ENCODE measurements at places on chromosomes 11 and 22.
A peak's percentile ranks its signal among the peaks of the same experiment; 100 is the strongest.

DNA sequence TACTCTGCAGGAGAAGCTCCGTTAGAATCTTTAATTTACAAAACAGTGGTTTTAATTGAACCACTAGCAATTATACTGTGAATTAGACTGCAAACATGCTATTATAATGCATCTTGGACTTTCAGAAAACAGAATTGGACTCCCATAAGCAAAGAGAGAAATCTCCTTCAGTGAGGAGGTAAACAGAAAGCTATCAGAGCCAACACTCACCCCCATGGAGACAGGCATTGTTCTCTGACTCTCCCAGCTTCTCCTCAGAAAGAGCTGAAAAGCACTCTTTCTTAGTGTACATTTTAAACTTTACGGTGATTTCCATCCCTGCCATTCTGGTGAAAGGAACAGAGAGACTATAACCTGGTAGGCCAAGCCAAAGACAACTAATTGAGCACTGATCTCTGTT is 176.9 kb downstream of the GRIA4 start:
- DNase-seq, result no peak

GRCh38 chr11:123611698-123612097 is 42.7 kb downstream of the SCN3B start:
- DNase-seq, result no peak

DNA sequence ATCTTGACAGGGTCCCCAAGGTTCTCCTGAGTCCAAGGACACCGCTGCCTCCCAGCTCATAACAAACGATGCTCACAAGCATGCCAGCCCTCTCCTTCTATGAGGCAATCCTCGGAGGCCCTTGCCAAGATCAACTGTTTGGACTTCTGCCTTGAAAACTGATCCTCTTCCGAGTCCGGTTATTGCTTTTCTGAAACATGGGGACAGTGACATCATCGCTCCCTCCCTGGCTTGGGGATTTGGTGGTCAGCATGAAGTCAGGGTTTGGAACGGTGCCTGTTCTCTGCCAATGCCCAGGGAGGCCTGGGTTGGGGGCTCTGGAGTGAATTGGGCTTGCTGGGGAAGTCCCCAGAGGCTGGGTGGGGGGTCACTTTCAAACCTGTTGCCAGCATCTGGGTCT is 149.3 kb downstream of the FBXO7 start:
- peak; percentile 79 for DNase-seq

- DNase-seq, result no peak
Observed at GRCh38 chr22:49961601-49962011, 1.0 kb downstream of the PIM3 start.

- no peak for DNase-seq
Observed at GRCh38 chr11:116406042-116406441, 366.7 kb downstream of the BUD13 start.

DNA sequence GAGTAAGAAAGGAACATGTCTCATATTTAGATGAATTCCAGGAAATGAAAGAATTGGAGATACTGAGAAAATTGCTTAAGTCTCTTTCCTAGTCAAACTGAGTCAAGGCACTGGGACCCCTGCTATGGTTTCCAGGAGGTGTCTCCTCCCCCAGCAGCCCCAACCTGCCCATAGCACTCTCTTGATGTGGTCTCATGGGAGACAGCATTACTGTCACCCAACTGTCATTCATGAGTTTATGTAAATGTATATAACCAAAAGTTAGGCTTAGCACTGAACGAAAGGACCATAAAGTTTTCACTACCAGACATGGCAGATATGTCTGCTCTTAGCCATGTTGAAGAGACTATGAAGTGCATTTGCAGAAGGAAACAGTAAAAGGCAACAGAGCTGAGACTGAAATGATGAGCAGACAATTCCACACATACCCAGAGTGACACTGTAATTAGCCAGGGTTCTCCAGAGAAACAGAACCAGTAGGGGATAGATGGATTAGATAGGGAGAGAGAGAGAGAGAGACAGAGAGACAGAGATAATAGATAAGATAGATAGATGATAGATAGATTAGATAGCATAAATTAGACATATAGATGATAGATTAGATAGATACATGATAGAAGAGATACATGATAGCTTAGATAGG is 328.1 kb downstream of the BRD1 start:
- no peak for DNase-seq

DNA sequence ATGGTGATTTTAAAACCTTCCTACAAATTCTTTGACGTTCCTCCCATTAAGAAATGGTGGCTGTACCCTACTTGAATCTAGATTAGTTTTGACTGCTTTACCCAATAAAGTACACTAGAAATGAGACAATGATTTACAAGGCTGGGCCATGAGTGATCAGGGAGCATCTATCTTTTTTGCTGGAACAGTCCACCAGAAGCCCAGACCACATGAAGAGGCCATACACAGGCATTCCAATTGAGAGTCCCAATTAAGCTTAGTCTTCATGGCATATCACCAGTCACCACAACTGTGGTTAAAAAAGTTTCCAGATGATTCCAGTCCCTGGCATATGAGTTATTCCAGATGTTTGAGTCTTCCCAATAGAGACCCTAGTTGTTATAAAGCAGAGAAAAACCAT is 39.5 kb downstream of the FAM76B start:
- DNase-seq, result no peak

- DNase-seq, result no peak
Observed at GRCh38 chr11:128551058-128551457, 36.3 kb downstream of the ETS1 start.

- no peak for DNase-seq
Observed at GRCh38 chr22:48097723-48098122, 1335.3 kb downstream of the TBC1D22A start.

DNA sequence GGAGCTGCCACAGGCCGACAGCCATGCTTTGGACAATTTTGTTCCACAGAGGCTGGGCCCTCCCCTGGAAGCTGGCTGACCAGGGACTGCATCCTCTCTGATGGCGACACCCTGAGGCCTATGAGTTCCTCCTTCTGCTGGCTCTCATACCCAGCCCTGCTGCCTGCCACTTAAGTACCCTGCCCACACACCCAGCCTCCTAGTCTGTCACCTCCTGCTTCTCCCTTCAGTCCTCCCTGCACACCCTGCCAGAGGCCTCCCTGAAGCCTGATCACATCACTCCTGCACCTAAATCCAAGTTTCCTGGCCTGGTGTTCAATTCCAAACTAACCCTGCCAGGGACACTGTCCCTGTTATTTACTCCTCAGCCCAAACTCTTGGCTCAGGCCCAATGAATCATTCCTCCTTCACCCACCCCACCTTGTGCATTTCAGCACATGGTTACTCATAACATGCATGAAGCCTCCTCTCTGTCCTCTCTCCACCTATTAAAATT is 136.7 kb upstream of the NECTIN1 start:
- DNase-seq, result no peak

- no peak for DNase-seq
Observed at GRCh38 chr11:108394744-108395284, 72.5 kb downstream of the C11orf65 start.

GRCh38 chr22:19719488-19720021 is 3.8 kb upstream of the GP1BB start:
- peak; percentile 15 for DNase-seq

DNA sequence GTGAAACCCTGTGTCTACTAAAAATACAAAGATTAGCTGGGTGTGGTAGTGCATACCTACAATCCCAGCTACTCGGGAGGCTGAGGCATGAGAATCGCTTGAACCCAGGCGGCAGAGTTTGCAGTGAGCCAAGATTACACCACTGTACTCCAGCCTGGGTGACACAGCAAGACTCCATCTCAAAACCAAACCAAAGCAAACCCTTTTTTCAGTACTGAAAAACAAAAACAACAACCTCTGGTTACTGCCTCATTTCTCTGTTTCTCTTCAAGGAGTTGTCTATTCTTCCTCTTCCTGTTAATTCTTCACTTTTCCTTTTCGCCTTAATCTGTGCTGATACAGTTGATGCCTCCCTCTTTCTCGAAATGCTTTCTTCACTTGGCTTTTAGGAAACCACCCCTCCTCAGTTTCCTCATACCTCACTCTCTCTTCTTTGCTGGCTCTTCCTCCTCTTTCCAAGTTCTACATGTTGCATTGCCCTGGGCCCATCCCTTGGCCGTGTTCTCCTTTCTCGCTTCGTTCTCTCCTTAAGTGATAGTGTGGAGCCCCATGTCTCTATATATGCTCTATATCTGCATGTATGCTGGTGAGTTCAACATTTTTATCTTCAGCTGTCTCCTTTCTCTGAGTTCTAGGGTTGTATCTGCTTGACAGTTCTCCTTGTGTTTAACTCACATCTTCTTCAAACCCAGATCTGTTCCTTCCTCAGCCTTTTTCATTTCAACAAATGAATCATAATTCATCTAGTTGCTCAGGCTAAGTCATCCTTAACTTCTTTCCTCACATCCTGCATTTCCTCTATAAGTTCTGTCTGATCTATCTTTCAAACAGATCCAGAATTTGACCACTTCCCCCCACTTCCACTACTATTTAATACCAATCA is 37.1 kb downstream of the NUCB2 start:
- no peak for DNase-seq

GRCh38 chr22:19958083-19959042 is 16.7 kb upstream of the TXNRD2 start:
- no peak for DNase-seq

DNA sequence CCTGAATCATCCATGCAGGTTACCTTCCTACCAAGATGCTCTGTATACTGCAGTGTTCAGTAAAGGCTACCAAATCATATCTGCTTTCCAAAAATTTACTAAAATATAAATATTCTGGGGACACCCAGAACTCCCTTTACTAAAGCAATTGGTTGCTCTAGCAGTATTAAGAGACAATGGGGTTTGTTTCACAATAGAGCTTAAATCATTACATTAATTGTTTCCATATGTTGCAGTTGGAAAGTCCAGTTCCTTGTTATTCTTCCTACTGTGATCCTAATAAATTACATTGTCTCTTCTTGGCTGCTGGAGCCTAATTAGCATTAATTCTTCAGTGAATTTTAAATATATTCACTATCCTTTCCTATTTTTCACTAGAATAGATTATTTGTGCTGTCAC is 316.0 kb upstream of the MTNR1B start:
- no peak for DNase-seq

DNA sequence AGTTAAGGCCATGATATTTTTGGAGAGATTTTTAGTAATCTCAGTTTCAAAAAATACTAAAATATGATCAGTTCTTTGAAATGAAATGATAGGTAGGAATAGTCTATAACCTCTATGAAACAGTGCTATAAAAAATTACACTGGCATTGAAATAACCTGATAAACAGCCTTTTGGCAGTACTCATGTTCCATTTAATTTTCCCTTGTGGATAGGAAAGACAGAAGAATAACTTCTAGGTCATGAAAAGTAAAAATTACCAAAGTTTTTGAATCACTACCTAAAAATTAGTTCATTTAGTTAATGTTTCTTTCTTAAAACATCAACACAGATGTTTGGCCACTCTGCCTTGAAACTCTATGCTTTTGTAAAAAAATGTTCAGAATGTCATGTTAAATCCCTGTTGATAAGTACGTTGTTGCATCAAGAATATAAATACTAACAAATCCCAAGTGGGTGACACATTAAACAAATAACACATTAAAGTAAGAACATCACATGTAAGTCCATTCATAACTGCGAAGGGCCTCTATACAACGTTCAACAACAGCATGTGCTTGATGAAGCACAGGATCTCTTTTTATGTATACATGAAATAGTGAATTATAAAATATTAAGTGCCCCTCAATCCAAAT is 290.2 kb downstream of the SWAP70 start:
- no peak for DNase-seq

GRCh38 chr11:76288166-76288980 is 82.1 kb upstream of the WNT11 start:
- no peak for DNase-seq

DNA sequence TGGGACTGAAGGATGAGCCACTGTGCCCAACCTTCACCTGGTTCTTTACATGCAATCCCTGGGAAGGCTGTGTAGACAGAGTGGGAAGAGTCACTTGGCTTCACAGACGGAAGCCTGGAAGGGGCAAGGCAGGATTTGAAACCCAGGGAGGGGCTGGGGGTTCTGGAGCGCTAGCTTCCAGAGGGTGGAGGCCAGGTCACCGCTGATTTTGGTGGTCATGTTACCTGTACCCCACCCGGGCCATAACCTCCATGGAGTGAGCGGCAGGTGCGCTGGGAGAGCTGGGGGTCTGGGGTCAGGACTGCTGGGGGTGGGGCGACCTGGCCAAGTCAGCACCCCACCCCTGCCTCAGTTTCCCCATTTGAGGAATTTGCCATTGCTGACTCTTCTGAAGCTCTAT is 38.3 kb downstream of the PDGFB start:
- no peak for DNase-seq

DNA sequence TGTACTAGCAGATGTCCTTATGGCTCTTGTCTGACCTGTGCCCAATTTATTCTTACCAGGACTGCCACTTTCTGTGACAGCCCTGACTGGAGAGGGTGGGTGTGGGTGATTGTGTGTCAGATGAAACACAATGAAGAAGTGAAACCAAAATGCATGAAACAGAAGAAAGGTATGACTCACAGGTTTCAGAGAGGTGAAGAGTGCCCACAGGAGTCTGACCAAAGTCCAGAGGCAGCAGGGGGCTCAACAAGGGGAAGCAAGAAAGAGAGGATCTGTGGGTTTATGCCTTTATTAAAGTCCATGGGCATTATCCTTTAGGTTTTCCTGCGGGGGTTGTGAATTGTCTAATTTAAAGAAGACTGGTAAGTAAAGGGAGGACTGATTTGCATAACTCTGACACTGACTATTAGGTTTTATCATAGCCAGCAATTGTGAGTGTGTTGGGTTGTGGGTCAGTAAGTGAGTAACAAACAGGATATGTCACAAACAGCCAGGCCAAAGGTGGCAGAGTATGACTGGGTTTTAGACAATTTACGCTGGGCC is 3.9 kb upstream of the OR4C6 start:
- no peak for DNase-seq

GRCh38 chr11:75718419-75719339 is 1.0 kb downstream of the MOGAT2 start:
- no peak for DNase-seq

- DNase-seq, result no peak
Observed at GRCh38 chr11:73325036-73325981, 17.2 kb downstream of the ARHGEF17 start.

DNA sequence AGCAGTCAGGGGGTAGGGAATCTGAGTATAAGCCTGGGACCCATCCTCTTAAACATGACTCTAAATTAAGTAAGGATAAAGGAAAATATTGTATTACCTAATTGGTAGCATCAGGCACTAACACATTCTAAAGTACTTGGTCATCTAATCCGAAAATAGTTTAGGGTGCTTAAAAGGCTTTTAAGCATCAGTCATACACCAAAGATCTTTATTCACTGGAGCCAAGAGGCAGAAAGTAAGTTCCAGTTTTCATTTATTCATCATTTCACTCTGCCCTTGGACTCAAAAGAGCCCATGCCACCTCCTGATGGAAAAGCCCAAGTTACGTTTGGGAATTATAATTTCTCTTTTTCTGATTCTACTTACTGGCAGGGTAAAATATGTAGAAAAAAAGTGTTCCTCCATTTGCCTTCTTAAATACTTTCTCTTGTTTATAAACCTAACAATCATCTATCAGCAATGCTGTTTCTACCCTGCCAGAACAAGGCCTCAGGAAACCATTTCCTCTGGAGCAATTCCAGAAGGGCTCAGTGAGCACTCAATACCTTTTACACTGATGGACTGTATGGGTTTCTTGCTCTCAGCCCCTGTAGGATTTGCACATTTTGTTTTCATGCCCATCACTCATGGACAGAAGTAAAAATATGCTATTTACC is 120.1 kb upstream of the SLC5A12 start:
- no peak for DNase-seq

- DNase-seq, result no peak
Observed at GRCh38 chr22:47395481-47395880, 633.0 kb downstream of the TBC1D22A start.

GRCh38 chr11:10611979-10612862 is 43.8 kb upstream of the LYVE1 start:
- no peak for DNase-seq

All from left cardiac atrium (tissue), 4 donors.